Activated naive CD4-positive, alpha-beta T cell treated with anti-CD3 and anti-CD28 coated beads, Interleukin-2, amount 50 U/mL, for 72 hours (primary cell): ENCODE measurements at places on chromosomes 12 and 14. TPM values are rescaled to one million over a fixed set of nuclear protein-coding genes. Genes with fewer than 3 reads are reported as not detected.

- no peak for DNase-seq
These were observed 3.1 kb upstream of the GYS2 start for GRCh38 chr12:21607701-21608100.

The ZFYVE26 gene
- total RNA-seq: 23.5 TPM

DNA sequence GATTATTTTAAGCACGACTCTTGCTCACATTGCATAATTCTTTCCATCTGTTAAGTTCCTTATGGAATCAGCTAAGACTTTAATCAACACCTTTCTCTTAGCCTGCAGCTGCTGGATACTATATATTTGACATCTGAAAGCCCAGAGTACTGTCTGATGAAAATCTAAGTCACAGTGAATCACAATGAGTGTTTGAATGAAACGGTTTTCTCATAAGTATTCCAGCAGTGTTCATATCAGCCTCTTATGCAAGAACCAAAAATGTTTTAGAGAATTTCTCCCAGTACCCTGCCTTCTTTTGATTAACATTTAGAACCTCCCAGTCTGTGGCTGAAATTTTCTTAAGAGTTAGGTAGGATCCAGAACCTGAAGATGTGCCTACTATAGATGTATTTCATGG lies 55.6 kb downstream of the FRMD6 start:
- DNase-seq: no peak

GRCh38 chr14:21711360-21711961 lies 37.8 kb upstream of the OR4E1 start:
- DNase-seq: peak; percentile 31

DNA sequence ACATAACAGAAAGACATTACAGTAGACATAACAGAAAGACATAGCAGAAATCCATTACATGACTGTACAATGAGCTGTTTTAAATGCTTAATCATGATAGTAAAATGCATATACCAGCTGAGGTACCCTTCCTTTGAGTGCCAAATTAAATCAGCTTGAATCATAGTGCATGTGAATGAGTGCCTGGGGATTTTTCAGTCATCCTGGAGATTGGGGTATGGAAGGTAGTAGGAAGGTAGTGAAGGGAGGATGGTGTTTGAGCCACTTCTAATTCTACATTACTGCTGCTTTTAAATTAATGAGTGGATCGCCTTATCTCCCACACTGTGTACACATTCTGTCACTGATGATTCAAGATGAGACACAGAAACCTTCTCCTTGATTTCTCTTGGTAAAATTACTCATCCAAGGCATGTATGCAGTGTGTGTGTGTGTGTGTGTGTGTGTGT lies 534.2 kb downstream of the LRFN5 start:
- DNase-seq: no peak

- no peak for DNase-seq
These were observed 47.9 kb downstream of the ANKRD9 start for GRCh38 chr14:102461490-102462338.

The LGALS3 gene
- total RNA-seq: 8.9 TPM

DNA sequence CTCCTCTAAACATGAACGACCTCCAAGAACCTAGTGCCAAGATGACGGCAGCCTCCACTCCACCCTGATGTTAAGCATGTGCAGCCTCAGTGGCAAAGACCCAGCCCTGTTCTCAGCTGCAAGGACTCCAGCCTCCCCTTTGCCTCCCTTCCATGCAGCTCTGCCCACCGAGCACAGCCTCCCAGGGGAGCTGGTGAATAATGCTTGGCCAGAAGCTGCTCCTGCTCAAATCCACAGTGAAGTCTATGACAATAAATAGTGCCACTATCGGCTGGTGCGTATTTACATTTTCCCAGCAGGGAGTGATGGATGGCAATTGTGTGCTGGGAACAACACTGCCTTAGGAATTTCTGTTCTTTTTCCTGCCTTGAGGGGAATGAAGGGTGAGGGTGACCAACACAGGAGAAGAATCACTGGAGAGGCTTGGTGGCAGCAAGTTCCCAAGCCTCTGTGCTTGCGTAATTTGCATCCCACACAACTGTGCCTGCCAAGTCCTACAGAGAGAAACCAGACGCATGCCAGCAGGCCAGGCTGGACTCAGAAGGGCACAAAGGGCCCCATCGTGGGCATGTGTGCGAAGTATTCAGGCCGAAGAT lies 29.9 kb upstream of the TC2N start:
- no peak for DNase-seq

The ANKRD33 gene
- not detected for total RNA-seq

DNA sequence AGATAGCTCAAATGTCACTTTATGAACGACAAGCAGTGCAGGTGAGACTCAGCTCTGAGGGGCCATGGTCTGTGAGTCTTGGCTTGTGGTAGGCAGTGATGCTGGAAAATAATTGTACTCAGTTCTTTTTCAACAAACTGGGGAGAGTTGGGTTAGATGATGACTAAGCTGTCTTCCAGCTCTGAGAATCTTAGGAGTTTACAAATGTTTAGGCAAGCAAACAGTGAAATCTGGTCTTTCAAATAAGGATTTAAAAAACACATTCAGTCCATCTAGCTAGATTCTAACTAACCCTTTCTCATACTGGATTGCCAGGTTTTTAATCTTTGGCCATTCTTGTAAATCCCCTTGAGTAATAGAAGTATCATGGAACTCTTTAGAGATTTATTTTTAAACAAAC lies 3.4 kb downstream of the PHC1 start:
- no peak for DNase-seq

DNA sequence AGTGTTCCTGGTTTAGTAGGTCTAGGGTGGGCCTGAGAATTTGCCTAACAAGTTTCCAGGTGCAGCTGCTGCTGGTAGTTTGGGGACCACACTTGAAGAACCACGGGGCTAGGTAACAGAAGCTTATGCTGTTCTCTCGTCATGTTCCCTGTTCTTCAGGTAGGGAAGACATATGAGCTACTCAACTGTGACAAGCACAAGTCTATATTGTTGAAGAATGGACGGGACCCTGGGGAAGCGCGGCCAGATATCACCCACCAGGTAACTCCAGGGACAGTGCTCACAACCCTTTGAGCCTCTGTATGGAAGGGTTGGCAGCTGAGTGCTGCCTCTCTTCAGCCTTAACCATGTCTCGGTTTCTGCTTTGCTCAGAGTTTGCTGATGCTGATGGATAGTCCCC lies 3.5 kb downstream of the EMG1 start:
- no peak for DNase-seq

GRCh38 chr12:43711348-43711747 lies 47.2 kb downstream of the PUS7L start:
- no peak for DNase-seq

DNA sequence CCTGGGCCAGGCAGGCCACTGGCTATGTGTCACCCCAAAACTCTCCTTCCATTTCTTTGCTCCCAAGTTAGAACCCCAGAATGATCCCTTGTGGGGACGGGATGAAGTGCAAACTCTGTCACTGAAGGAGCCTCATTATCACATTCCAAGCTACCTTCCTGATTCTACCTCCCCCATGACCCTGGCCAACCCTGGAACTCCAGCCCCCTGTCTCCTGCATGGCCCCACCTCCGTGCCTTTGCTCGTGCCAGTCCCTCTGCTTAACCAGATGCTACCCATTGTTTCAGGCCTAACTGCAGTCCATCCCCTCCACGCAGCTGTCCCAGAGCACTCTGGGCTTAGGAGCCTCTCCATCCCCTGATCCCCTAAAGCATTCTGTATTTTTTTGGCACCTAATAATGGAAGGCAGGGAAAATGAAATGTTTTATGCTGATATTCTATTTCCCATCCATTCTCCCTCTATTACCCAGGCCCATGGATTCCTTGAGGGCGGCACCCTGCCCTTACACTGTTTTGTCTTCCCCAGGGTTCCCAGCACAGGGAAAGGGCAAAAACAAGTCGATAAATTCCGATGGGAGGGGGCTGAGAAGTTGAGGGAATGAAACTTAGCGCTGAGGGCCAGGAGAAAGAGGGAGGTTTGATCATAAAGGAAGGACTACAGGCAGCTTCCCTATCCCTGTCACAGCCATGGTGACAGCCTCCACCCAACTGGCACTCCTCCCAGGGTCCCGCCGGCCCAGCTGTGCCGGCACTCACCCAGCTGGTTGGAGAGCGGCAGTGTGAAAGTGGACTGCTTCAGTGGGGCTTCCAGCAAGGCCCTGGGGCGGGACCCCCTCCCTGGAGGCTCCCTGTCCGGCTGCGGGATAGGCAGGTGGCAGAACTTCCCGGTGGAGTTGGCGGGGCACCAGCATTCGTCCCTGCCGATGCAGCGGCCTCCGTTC lies 58.1 kb downstream of the ISCA2 start:
- no peak for DNase-seq

GRCh38 chr12:90916516-90916915 lies 38.5 kb downstream of the CCER1 start:
- DNase-seq: no peak

The MMP14 gene
- total RNA-seq: 2.2 TPM

The IL26 gene
- total RNA-seq: not detected
